Stimulated activated CD4-positive, alpha-beta T cell treated with anti-CD3 and anti-CD28 coated beads, Interleukin-1b, Interleukin-23, amount 100 ng/mL, for 1 hour (primary cell): ENCODE measurements at places on chromosomes 4 and X.

DNA sequence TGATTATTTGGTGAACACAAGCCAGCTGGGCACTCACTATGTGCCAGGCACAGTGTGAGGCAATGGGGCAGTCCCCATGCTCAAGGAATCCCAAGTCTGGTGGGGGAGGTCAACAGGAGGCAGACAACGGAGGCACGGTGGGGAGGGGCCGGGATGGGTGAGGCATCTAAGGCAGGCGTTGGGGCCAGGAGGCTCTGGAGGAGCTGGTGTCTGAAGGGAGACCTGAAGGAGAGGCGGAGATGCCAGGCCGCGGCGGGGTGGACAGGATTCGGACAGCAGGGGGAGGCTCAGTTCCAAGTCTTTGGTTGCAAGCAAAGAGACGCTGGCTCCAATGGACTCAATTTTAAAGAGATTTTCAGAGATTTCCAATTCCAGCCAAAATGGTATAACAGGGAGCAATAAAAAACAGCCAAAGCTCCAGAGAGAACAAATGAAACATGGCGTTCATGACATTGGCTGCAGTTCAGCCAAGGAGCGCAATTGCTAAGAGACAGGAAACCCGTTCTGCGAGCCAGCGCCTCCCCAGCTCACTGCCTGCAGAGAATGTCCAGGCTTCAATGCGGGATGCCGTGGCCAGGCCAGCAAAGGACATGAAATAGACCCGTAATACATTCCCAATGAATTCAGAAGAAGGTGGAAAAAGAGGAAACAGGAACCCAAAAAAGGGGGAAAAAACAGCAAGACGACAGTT, 105.2 kb upstream of the LRPAP1 start:
- DNase-seq = no peak

DNA sequence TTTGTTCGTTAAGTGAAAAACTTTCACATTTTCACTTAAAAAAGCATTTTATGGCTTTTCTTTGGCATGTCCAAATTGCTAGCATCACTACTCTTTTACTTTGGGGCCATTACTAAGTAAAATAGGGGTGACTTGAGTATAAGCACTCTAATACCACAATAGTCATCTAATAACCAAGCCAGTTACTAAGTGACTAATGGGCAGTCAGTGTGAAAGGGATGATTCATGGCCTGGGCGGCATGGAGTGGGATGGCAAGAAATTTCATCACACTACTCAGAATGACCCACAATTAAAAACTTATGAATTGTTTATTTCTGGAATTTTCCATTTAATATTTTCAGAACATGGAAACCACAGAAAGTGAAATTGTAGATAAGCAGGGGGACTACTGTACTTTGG, 60.9 kb downstream of the BMP15 start:
- no peak for DNase-seq

GRCh38 chr4:4685810-4686795, 144.3 kb upstream of the STX18 start:
- no peak for DNase-seq

GRCh38 chr4:176874721-176875445, 82.2 kb upstream of the VEGFC start:
- no peak for DNase-seq

GRCh38 chr4:8921465-8921864, 49.8 kb upstream of the HMX1 start:
- DNase-seq = no peak

DNA sequence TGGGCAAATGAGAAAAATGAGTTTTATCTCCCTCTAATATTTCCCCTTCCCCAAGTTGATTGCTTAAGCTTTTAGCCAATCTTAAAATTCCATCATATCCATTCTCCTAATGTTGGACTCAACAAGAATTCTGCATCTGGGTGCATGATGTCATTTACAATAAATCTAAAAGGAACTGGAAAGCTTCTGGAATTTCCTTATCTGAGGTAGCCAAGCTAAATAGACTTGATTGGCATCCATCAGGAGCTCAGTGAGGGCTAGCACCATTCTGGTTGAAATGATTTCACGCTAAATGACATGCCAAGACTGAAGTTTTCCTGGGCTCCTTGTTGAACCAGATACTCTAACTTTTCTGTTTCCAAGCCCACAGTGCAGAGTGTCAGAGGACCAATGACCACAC, 110.3 kb upstream of the SCML1 start:
- DNase-seq = no peak

- DNase-seq = no peak
Measured at GRCh38 chr4:29983890-29984289, 736.3 kb upstream of the PCDH7 start.

DNA sequence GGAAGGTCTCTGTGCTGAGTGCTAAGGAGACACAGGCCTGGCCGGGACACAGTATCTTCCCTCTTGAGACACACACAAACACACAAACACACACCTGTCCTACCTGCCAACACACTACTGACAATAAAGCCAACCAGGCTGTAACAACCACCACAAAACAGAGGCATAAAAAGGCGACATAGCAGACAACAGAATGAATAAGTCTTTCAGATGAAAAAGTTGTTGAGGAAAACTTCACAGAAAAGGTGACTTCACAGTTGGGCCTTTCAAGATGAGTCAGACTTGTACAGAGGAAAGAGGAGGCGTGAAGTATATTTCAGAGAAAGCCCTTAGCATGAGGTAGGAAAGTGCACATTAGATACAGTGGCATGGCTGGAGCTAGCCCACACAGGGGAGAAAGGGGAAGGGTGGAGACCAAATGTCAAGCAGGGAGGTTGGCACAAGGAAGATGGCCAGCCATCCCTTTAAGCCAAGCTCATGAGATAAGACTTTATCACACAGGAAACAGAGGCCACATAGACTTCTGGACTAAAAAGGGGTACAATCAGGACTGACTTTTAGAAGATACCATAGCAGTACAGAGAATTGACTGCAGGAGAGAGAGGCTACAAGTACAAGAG, 54.0 kb downstream of the SLC9A7 start:
- DNase-seq = no peak

DNA sequence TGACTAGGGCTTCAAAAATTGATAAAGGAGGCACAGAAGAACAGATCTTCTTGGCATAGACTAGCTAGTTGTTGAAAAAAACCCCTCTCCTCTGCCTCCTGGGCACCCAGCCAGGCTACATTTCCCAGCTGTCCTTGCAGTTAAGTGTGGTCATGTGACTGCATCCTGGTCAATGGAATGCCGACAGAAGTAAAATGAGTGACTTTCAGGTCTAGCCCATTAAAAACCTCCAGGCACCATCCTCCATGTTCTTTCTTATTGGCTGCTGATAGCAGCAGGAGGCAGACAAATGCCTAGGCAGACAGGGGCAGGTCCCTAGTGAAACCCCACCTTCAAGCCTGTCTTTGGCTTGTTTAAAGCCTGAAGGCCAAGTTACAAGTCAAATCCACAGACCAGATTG, 35.3 kb downstream of the ATXN3L start:
- DNase-seq = no peak

DNA sequence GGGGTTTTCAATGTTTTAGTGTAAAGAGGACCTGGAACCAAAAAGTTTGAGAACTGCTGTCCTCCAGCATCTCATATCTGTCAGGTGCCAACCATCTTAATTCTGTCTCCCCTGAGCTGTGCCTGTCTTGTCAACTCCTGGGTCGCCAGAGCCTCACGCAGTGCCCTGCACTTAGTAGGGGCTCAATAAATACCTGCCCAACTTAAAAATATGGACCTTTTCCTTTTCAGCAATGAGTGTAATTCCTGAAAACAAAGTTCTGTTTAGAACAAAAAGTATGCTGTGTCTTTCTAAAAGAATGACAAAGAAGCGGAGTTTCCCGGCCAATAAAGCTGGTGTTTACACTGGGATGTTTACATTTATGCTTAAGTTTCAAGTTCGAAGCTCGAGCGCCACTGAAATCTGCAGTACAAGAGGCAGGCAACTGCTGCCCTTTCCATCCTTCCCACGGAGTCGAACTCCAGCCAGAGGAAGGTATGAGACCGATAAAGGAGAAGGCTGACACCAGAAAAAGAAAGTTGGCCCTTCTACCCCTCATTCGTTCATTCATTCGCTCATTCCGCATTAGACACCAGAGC, 1.1 kb upstream of the HTATSF1 start:
- no peak for DNase-seq

- DNase-seq = no peak
Measured at GRCh38 chr4:39036172-39036571, 4.0 kb upstream of the TMEM156 start.

GRCh38 chr4:6200922-6201362, 593 bp upstream of the JAKMIP1 start:
- DNase-seq = no peak

GRCh38 chr4:6196324-6196723, 4.0 kb downstream of the JAKMIP1 start:
- no peak for DNase-seq

- DNase-seq = no peak
Measured at GRCh38 chr4:164926301-164926700, 49.3 kb downstream of the APELA start.

DNA sequence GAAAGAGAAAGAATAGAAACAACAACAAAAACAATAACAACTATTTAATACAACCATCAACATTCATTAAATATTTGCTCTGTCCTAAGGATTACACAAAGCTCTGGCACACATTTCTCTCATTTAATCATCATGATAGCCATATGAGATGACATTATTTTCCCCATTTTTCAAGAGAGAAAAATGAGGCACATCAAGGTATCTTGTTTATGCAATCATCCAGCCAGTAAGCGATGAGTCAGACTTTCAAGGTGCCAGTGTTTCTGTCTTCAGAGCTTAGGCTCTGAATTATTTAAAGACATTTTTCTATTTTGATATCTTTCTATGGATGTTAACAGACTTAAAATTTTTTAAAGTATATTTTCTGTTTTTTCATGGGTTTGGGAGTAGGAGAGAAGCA, 541.8 kb upstream of the SMIM31 start:
- DNase-seq = no peak

DNA sequence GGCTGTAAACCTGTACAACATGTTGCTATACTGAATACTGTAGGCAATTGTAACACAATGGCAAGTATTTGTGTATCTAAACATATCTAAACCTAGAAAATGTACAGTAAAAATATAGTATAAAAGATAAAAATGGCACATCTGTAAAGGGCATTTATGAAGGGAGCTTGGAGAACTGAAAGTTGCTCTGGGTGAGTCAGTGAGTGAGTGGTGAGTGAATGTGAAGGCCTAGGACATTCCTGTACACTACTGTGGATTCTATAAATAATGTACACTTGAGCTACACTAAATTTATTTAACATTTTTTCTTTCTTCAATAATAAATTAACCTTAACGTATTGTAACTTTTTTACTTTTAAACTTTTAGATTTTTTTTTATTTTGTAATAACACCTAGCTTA, 5.0 kb upstream of the SHROOM4 start:
- DNase-seq = no peak

DNA sequence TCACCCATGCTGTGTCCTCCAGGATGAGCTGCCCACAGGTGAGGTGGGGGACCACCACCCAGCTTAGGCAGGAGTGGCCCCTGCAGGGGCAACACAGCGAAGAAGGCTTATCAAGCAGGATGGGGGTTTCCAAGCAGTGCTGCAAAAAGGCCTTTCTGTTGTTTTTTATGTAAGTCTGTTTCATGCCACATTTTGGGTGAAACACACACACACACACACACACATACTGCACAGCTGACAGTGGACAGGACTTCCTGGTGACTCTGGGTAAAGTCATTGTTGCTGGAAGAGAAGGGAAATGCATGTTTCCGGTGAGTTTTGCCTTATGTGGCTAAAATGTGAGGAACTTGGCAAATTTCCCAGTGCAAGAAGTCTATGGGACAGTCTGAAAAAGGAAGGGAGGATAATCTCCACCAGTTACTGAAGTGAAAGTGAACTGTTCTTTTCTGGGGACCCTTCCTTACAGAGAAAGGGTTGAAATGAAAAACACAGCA, 119.2 kb downstream of the IRF2 start:
- DNase-seq = no peak

DNA sequence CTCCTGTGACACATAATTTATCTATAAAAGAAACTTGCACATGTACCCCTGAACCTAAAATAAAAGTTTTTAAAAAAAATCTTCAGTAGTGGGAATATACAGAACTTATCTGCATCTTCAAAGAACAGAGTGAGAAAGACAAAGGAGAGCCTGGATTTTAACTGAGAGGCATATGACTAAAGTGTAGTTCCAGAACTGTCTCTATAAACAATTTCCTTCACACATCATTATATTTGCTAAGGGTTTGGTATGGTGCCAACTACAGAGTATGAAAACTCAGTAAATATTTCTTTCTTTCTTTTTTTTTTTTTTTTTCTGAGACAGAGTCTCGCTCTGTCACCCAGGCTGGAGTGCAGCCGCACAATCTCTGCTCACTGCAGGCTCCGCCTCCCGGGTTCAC, 49.9 kb upstream of the NFKB1 start:
- no peak for DNase-seq

GRCh38 chr4:27176400-27176799, 315.8 kb downstream of the STIM2 start:
- no peak for DNase-seq

DNA sequence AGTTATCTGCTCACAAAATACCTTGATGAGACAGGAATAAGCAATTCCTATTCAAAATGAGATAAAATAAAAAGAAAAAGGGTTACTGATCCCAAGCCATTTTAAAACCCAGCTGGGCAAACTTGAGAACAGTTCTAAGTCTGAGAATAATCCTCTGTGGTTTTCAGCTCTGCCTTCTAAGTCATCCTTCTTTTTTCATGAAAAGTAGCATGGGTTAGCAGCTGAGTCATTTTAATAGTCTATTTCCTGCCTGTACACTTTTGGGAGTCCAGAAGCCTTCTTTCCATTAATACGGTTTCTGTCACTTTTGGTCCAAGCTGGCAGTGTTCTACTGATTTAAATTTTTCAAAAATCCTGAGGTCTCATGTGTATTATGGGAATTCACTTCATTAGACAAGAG, 374.3 kb downstream of the IQCM start:
- no peak for DNase-seq

DNA sequence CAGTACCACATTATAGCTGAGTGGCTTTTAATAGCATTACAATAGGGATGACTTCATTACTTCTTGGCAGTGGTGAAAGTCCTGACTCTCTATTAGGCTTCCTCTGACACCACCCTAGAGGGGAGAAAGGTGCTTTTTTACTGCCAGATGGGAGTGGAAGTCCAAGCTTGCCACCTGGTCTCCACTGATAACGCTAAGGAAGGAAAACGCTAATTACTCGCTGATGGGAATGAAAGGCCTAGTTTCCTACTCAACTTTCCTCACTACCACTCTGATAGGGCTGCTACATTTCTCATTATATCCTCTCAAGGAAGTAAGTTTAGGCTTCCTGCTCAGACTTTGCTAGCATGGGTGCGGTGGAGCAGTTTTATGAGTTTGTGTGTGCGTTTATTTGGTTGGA, 62.3 kb upstream of the PAGE3 start:
- no peak for DNase-seq

DNA sequence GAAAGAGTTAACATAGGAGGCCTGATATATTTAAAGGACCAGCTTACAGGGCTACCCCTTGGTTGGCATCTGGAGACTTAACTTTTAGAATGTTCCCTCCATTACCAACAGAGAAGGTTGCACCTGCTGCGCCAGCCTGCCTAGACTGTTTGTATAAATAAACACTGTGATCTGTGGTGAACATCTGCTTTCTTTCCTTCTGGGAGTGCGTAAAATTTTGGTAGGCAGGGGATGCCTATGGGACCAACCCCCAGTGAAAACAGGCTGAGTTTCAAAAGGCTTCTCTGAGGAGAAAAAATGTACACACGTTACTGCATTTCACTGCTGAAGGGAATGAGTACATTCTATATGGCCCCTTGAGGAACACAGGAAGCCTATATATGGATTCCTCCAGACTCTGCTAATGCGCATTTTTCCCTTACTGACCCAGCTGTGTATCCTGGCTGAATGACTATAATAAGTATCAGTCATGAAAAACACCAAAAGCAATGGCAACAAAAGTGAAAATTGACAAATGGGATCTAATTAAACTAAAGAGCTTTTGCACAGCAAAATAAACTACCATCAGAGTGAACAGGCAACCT, 13.8 kb downstream of the CENPC start:
- DNase-seq = no peak
